ENCODE measurements at places on chromosomes 6 and 20. TPM values are rescaled to one million over a fixed set of nuclear protein-coding genes. Genes with fewer than 3 reads are reported as not detected.

DNA sequence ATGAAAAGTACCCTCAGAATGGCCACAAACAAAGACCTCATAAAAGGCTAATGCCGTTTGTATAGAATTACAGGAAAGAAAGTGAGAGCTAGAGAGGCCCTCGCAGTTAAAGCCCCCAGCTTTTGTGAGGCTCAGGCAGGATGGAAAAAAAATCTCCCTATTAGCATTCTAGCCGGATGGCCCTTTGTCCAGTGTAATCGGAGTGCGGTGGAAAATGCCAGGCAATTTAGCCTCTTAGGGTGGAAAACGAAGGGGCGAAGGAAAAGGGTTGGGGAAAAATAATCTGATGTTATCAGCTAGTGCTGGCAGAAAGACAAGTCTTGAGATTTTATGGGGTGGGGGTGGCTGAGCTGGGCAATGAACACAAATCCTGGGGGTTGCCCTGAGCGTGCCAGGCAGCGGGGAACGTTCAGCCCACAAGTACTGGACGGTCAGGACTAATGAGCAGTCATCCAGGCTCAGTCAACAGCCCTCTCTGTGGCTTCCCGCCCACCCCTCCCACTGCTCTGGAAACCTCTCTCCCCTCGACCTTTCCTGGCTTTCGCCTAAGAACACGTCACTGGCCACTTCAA lies 92.4 kb downstream of the PSMG4 start:
- no peak overlapping the region for H3K27ac ChIP-seq
- no peaks in the 10 kb centered on the region for H3K27me3 ChIP-seq
- no peak overlapping the region for H3K4me3 ChIP-seq
- H3K4me1 ChIP-seq = peaks cover 2% of the 10 kb centered on the region
- H3K36me3 ChIP-seq = no peaks in the 10 kb centered on the region
- DNase-seq = peak; percentile 69

DNA sequence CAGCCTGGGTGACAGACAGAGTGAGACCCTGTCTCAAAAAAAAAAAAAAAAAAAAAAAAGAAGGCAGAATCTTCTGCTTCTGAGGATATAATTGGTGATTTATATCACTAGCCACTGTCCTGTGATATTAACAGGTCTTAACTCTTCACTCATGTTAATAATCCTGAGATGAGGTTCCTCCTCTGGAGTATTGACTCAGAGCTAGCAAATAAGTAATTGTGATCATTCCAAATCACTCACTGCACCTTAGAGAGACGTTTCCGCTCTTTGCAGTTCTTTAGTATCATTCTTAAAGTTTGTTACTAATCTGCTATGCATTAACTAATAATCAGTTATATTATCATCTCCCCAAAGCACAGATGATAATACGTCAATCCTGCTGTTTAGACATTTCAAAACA lies 41.6 kb upstream of the NOX3 start:
- no peak for DNase-seq
- no peaks in the 10 kb centered on the region for H3K36me3 ChIP-seq
- no peak overlapping the region for H3K27ac ChIP-seq
- H3K4me1 ChIP-seq = peaks cover 26% of the 10 kb centered on the region
- no peaks in the 10 kb centered on the region for H3K27me3 ChIP-seq

DNA sequence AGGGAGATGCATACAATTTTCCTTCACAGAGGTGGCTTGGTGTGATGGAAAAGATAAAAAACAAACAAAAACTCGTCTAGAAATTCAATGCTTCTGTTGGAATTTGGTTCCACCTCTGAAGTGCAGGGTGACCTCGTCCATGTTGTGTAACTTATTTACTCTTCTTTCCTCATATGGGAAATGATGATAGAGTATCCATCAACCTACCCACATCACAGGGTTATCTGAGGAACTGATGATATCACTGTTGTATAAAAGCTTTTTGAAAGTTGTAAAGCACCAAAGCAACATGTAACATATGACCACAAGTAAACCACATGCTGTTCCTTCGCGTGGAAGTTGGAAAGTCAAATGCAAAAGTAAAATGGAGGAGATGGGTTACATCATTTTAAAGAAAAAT lies 212.0 kb upstream of the SGK1 start:
- DNase-seq = no peak
- H3K4me3 ChIP-seq = no peak overlapping the region
- no peak overlapping the region for H3K27ac ChIP-seq
- H3K36me3 ChIP-seq = no peaks in the 10 kb centered on the region

GRCh38 chr20:38730167-38730988 lies 6.1 kb downstream of the SLC32A1 start:
- H3K27ac ChIP-seq = no peak overlapping the region
- no peaks in the 10 kb centered on the region for H3K36me3 ChIP-seq
- no peak for DNase-seq
- peaks cover 84% of the 10 kb centered on the region for H3K27me3 ChIP-seq
- H3K4me3 ChIP-seq = no peak overlapping the region

GRCh38 chr20:3046677-3047462 lies 1.0 kb downstream of the MRPS26 start:
- H3K4me3 ChIP-seq = peak overlapping the region; percentile 58
- no peak overlapping the region for H3K27ac ChIP-seq
- DNase-seq = no peak
- H3K27me3 ChIP-seq = no peaks in the 10 kb centered on the region
- H3K36me3 ChIP-seq = peaks cover 16% of the 10 kb centered on the region
- H3K4me1 ChIP-seq = peaks cover 12% of the 10 kb centered on the region

DNA sequence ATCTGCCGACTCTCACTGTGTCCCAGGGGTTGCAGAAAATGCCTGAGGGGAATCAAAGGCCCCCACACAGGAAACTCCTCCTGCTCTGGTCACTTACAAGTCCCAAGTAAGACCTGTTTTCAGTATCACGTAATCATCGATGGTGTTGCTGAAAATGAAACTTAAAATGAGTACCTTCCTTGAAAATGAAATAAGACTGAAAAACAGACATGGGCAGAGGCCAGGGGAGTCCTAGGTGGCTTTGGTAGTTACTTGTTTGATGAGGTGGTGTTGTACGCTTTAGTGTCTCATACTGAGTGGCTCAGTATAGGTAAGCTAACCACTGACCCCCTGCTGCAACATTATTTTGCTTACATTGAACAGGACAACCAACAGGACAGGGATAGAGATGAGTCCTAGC lies 43.0 kb upstream of the SYNCRIP start:
- H3K4me1 ChIP-seq = no peaks in the 10 kb centered on the region
- peaks cover 4% of the 10 kb centered on the region for H3K27me3 ChIP-seq
- DNase-seq = no peak
- H3K36me3 ChIP-seq = no peaks in the 10 kb centered on the region

GRCh38 chr20:62263396-62263795 lies 25.1 kb downstream of the OSBPL2 start:
- no peaks in the 10 kb centered on the region for H3K27me3 ChIP-seq
- no peaks in the 10 kb centered on the region for H3K4me1 ChIP-seq
- DNase-seq = no peak
- H3K36me3 ChIP-seq = peaks cover 32% of the 10 kb centered on the region

- H3K36me3 ChIP-seq = no peaks in the 10 kb centered on the region
- no peaks in the 10 kb centered on the region for H3K4me1 ChIP-seq
- no peak overlapping the region for H3K27ac ChIP-seq
- no peaks in the 10 kb centered on the region for H3K27me3 ChIP-seq
These were observed 263.2 kb downstream of the DLL1 start for GRCh38 chr6:170027647-170028043.

Gene DEF6
- total RNA-seq = 0.77 TPM
